ENCODE measurements at places on chromosomes 3 and 15.

DNA sequence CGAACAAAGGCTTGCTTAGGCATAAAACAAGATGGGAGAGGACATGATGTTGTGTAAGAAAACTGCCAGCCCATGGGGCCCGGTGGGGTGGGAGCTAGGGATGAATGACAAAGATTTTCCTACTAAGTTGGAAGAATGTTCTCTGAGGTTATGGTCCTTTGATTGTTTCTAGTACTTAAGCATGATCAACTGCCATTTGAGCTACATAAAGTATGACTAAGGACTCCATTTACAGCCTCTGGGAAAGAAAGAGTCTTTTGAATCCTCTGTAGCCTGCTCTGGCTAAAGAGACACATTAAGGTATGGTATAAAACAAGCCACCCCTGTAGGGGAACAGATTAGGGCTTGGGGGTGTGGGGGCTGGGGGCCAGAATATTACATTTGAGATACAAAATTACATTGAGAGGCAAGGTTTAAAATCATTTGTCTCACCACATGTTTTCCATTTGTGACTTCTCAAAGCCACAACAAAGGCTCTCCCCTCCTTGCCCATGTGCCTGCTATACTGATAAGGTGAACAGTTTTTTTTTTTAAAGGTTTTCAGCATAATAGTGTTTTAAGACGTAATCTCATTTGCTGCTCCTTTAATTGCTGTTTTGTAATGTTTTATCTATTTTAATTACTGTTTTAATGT lies 323.4 kb downstream of the CHST2 start:
- peak; percentile 29 for DNase-seq

- DNase-seq, result no peak
Measured at GRCh38 chr3:66747261-66747660, 246.4 kb upstream of the LRIG1 start.

- DNase-seq, result no peak
Measured at GRCh38 chr3:24548278-24548677, 53.6 kb upstream of the THRB start.

DNA sequence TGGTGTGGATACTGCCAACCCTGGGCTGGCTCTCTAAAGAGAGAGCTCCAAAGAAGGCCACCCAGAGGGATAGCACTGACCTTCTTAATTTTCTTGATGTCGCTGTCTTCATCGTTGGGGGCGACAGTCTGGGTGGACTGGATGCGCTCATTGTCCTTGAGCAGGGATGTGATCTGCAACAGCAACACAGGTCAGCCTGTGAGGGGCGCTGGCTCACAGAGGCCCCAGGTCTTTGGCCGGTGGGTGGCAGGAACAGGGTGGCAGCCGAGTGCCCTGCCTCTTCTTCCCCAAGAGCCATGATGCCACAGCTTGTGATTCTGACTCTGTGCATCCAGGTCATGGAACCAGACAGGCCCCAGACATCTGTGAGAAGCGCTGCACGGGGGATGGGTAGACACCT lies 41.2 kb downstream of the RASGRF1 start:
- no peak for DNase-seq

DNA sequence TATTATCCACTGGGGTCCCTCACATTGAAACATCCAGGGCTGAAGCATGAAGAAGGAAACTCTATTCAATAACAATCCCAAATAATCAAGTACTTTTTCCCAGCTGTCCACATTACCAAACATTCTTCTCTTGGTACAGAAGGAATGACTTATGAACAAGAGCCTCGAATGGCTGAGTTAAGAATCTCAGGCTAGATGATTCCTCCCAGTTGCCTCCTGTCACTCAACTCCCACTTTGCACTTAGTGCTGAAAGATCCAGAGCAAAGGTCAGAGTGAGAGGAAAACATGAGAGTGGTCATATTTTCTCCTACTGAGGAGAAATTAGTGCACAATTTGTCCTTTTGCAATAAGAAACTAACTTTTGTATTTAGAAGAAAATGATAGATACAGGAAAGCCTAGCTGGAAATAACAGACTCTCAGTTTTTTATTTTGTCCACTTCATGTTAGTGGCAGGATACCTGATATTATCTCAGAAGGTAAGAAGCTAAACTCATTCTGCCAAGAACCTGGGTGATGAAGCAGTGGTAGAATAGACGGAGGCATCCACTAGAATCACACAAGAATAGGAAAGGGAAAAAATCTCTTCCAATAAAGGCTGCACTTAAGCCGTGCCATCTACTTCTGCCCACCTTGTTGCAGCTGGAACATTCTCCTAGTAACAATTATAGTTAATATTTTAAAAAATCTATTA lies 46.2 kb downstream of the GADL1 start:
- no peak for DNase-seq

DNA sequence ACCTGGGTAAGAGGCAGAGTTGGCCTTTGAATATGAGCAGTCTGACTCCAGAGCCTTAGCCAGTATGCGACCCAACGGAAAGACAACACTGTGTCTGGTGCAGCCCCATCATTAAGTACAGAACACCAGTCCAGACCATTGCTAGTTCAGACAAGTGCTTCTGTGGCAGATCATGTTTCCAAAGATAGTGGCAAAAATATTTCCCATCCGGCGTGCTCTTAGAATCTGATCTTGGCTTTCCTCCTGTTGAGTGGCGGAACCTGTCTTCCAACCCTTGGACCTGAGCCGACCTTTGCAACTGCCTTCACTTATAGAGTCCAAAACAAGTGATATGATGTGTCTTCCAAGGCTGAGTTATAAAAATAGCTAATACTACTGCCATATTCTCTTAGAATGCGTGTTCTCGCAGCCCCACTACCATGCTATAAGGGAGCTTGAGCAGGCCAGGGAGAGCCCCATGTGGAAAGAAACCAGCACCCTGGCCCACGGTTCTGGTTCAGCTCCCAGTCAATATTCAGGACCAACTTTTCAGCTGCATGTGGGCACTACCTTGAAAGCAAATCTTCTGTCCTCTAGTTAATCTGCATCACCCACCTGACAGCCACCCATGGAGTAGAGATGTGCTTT lies 322.4 kb upstream of the SLCO3A1 start:
- DNase-seq, result no peak

GRCh38 chr3:46724424-46724823 lies 6.8 kb upstream of the PRSS50 start:
- DNase-seq, result no peak

DNA sequence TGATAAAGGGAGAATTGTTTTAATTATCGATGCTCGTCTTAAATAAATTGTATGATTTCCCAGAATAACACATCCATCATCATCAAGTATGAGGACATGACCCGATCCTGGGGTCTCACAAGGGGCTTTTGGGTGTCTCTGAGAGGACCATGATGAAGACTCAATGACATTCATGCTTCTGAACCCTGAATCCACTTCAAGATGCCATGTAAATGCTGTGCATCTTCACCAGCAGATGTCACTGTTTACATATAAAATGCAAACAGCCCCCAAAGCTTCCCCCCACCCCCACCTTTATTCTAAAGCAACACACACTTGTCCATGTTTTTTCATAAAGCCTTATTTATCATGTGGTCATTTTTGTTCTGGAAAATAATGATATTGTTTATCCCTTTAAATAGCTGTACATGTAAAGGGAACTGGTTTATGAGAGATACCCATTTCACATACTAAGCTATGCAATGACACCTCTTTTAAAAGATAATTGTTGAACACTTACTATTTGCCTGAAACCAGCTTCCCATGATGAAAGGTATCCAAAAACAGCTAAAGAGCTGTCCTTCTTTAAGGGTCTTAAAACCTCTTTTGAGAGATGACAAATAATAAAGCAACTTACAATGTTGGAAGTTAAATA lies 69.7 kb upstream of the UBE3A start:
- DNase-seq, result peak; percentile 30

- DNase-seq, result no peak
Measured at GRCh38 chr3:1726741-1727140, 371.9 kb upstream of the CNTN4 start.

GRCh38 chr3:45198264-45199260 lies 27.5 kb downstream of the TMEM158 start:
- DNase-seq, result no peak

- no peak for DNase-seq
Measured at GRCh38 chr3:134235577-134236076, 15.0 kb downstream of the RYK start.

DNA sequence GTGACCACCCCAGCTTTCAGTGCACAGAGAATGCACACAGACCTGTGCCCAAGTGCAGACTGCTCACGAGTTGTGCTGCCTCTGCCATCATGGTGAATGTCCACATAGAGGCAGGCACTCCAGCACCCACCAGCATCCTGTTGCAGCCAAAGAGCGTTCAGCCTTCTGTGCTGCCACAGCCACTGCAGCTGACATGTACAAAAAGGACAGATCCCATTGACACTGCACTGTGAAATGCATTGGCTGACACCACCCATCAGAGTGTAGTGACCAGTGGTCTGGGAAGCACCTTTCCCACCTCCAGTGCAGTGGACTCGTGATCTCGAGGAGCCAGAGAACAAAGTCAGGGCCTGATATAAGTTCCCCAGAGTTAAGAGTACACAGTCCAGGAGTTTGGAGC lies 260.3 kb downstream of the RAP2B start:
- DNase-seq, result no peak

- peak; percentile 59 for DNase-seq
Measured at GRCh38 chr3:53195602-53196574, 34.9 kb downstream of the PRKCD start.

GRCh38 chr3:31772758-31773473 lies 208.1 kb downstream of the OSBPL10 start:
- no peak for DNase-seq

GRCh38 chr15:84685304-84685703 lies 27.3 kb upstream of the NMB start:
- DNase-seq, result peak; percentile 89

GRCh38 chr3:127209155-127209839 lies 16.4 kb downstream of the PRR23E start:
- DNase-seq, result no peak

- DNase-seq, result no peak
Measured at GRCh38 chr15:38427380-38427779, 26.5 kb upstream of the FAM98B start.

- no peak for DNase-seq
Measured at GRCh38 chr3:41431386-41431785, 232.1 kb downstream of the CTNNB1 start.

DNA sequence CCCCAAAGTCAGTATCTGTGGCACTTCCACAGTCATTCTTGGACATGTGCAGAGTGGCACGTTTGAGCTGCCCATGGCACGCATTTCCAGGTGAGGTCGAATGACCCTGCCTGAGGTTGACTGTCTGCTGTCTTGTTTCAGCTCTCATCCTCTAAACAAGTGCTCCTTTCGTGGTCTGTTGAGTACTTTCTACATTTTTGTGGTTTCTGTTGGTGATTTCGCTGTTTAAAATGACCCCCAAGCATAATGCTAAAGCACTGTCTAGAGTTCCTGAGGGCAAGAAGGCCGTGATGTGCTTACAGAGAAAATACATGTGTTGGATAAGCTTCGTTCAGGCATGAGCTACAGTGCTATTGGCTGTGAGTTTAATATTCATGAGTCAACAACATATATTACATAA lies 40.0 kb upstream of the SAMMSON start:
- DNase-seq, result no peak

- peak; percentile 0 for DNase-seq
Measured at GRCh38 chr3:61030469-61031035, 220.7 kb downstream of the FHIT start.

- DNase-seq, result peak; percentile 90
Measured at GRCh38 chr3:46228260-46229242, 13.7 kb upstream of the CCR3 start.

Measured in ELR (cell line).